ENCODE measurements at places on chromosomes 7 and 10. TPM values are rescaled to one million over a fixed set of nuclear protein-coding genes. Genes with fewer than 3 reads are reported as not detected.

- no peak for DNase-seq
Observed at GRCh38 chr10:129833994-129834739, 129.9 kb downstream of the EBF3 start.

SMKR1 gene
- not detected for total RNA-seq

- DNase-seq, result no peak
Observed at GRCh38 chr10:8392216-8392615, 337.7 kb downstream of the GATA3 start.

DNA sequence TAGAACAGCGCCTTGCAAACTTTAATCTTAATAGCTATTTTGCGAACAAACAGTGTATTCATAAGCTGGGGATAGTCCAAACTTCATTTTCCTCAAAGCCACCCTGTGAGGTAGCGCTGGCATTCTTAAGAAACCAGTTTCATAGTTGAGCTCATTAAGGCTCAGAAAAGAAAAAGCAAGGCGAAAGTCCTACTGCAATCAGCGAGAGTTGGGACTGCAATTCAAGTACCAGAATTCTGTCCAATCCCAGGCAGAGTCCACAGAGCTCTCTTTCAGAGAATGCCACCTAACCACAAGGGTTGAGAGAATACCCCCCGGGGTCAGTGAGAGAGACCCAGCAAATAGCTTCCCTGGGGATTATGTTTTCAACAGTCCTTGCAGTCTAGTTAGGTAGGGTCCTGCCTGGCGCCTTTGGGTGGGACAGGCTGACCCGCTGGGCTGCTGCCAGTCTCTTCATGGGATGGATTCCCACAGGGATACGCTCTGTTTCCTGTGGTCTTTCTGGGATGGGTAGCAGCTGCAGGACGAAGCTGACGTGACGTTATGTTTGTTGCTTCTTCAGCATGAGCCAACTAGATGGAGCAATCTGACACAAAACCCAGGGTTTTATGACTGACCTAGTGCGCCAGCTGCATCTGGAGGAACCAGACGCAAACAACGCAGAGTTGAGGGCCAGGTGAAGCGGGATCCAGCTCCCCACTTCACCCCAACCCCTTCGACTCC is 16.0 kb downstream of the BMPER start:
- peak; percentile 57 for DNase-seq

- no peak for DNase-seq
Observed at GRCh38 chr7:134636008-134636449, 10.6 kb upstream of the BPGM start.

DNA sequence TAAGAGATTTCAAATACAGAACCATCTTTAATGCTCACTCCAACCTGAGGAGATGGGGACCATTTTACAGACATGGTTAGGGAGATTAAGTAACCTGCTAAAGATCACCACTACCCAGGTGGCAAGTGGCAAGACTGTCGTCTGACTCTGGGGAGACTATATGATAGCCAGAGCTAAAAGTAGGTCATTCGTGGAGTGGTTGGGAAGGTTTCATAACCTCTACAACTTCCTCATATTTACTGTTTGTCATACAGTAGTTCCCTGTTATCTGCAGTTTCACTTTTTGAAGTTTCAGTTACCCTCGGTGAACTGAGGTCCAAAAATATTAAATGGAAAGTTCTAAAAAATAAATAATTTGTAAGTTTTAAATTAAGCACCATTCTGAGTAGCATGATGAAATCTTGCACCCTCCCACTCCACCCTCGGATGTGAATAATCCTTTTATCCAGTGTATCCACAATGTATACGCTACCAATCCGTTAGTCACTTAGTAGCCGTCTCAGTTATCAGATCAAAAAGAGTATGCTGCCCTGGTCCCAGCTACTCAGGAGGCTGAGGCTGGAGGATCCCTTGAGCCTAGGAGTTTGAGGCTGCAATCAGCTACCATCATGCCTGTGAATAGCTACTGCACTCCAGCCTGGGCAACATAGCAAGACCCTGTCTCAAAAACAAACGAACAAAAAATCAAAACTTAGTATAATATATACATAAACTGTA is 14.9 kb upstream of the LGI1 start:
- no peak for DNase-seq

- no peak for DNase-seq
Observed at GRCh38 chr10:18400201-18400905, 251.0 kb downstream of the NSUN6 start.

- no peak for DNase-seq
Observed at GRCh38 chr7:101691822-101692384, 62.8 kb upstream of the MYL10 start.

GRCh38 chr7:127983804-127984332 is 47.4 kb downstream of the LRRC4 start:
- no peak for DNase-seq

DNA sequence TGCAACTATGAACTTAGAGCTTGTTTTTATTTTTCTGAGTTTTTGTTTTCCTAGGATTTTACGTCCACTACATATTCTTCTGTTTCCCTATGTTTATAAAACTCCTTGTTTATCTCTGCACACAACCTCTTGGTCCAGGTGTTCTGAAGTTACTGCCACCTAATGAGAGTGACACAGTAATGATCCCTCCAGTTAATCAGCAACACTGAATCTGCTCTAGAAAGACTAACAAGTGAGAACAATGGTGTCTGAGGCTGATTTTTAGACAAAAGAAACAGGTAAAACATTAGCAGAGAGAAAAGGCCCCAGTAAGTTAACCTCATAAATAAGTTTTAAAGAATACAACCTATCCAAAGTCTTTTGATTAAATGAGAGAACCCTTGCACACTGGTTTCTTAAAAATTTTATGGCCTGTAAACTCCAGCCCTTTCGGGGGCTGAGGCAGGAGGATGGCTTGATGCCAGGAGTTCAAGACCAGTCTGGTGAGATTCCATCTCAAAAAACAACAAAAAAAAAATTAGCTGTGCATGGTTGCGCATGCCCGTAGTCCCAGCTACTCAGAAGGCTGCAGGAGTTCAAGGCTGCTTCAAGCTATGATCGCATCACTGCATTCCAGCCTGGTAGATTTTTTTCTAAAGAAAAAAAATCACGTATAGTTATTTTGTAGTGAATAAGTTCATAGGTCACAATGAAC is 397.6 kb downstream of the MAGI2 start:
- DNase-seq, result no peak

- DNase-seq, result no peak
Observed at GRCh38 chr7:11709196-11709595, 122.8 kb downstream of the THSD7A start.

COL17A1 gene
- not detected for total RNA-seq

NKX2-3 gene
- not detected for total RNA-seq

NANOS1 gene
- total RNA-seq, result 11.7 TPM

GRCh38 chr7:106365252-106366005 is 80.6 kb upstream of the NAMPT start:
- no peak for DNase-seq

- DNase-seq, result no peak
Observed at GRCh38 chr10:25068152-25069058, 52.0 kb downstream of the THNSL1 start.

EBF3 gene
- 6.2 TPM for total RNA-seq

DNA sequence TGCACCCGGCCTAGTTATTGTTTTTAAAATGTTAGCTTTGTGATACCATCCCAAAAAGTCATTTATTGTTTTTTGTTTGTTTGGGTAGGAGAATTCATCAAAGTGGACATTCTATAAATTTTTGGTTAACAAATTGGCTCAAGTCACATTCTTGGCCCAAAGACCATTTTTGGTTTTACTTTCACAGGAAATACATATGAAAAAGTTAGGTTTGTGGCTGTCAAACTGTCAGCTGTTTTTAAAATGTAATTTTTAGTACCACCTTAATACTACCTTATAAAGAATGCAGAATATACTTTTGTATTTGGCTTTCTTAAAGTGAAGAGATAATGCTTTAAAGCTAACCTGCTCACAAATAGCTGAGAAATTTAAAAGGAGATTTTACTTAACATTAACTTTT is 25.1 kb downstream of the TMEM168 start:
- DNase-seq, result no peak

NRAP gene
- total RNA-seq, result 1,025 TPM

DNA sequence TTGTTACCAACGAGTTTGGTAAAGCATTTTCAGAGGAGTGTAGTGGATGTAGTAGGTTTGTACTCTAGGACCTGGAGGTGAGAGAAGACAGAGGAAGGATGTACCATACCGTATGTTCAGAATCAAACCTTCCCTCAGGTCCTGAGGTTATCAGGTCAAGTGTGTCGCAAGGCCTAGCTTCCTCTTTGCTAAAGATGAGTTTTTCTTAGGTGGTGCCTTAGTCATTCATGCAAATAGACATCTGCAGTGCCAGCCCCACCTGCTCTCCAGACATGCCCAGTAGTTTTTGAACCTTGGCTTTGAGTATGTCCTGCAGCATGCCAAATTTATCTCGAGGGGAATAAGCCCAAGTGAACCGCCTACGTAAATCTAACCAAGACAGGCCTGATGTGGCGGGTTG is 71.3 kb downstream of the HDAC9 start:
- DNase-seq, result no peak

GNAT3 gene
- total RNA-seq, result not detected

DNA sequence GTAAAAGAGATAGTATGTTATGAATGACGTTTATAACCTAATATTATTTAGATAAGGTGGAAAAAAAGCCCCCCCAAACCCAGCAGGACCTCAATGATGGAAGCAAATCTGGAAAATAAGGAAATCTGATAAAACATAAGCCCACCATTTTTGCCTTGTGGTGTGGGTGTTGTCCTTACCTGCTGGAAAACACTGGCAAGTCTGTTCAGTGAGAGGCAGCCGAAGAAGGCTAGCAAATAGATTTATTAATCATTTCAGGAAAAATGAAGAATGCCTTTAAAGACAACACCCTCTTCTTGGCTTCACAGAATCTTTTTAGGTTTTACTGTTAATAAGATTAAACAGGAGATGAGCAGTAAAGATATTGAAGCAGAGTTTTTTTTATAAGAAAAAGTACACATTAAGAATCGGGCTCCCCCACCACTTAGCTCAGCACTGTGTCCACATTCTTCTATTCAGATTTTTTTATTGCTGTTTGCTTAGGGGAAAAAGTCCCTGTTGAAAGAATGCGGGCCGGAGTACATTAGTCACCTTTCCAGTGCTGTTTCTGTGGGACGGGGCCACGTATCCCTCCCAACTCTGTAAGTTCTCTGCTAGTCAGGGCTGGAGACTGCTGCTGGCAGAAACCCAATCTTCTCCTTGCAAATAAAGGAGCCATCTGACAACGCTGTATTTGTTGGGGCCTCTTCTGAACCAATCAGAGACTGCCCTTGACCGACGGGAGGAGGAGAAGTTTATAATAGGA is 104.1 kb downstream of the EVX1 start:
- DNase-seq, result no peak

SFTPA1 gene
- total RNA-seq, result not detected

CUZD1 gene
- 0.16 TPM for total RNA-seq

DNA sequence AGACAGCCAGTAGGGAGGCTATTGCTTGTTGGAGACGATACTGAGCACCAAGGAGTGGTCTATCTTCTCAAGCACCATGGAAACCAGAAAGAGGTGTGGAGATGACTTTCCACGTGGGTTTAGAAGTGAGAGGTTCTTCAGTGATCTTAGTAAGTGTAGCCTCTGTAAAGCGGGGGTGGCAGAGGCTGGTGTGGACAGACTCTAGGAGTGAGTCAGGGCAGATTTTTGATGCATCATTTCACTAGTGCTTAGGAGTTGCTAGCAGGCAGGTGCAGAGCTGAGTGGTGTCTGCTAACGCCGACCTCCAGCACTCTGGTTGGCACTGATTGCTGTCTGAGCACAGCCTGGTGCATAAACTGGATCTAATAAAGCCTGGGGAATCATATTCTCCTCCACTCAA is 78.4 kb upstream of the ADO start:
- no peak for DNase-seq

HYAL4 gene
- not detected for total RNA-seq

GRCh38 chr7:156120552-156120951 is 308.3 kb upstream of the SHH start:
- no peak for DNase-seq

DNA sequence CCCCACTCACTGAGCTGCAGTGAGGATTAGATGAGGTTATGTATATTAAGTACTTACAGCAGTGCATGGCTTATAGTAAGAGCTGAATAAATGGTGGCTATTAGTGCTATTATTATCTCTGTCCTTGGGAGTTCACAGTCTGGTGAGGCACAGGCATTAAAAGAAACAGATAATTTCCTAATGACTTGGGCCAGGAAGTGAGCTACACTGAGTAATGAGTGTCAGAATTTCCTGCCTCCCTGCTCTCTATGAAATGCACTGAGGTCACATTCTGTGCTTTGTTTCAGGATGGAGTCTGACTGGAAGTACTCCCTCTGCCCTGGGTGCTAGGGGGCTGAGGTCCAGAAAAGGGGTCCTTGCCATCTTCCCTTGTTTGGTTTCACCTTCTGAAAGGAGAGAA is 48.7 kb upstream of the LOXL4 start:
- no peak for DNase-seq

PHF14 gene
- 13.0 TPM for total RNA-seq

DNA sequence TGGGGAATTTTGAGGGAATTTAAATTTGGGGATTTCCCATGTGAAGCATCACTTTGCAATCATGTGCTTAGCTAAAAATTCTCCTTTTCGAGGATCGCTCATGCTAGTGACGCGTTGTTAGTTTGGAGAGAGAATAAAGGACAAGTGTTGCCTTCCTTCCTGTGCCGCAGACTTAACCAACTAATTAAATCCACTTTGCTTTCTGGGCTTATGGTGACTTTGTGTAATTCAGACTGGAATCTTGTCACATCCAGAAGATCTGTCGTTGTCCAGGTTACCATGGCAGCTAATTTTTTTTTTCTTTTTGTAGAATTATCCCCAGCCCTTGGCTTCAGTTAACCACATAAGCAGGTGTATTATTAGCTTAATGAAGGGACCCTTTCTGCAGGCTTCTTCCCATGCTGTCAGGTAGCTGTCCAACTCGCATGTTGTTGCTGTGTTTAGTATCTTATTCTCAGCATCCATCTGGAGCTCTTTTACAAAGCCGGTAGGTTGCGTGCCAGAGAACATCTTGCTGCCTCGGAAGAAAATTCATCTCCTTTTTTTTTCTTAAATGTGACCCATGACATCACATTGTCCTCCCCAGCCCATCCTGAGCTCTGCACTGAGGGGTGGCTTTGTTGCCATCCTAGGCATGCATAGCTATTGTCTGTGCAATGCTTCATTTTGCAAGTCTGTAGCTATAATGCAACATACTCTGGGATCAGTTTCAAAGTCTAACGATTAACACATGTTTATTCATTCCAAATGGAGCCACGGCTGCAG is 47.2 kb upstream of the NRP1 start:
- DNase-seq, result no peak

DNA sequence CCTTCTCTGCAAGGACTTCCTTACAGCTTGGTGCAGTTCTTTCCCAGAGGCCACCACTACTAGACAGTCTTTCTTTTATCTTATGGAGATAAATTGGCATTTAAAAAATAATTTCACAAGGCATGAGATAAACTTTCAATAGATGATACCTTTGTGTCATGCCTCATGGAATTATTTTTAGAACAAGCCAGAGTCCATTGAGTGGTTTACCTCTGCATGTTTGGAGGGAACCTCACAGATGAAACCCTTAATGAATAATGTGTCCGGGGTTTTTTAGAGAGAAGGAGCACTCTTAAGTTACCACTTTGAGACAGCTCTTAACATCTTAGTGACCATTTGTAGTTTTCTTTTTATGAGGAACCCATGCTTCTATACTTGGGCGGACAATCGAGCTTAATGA is 17.2 kb downstream of the NODAL start:
- DNase-seq, result no peak

- no peak for DNase-seq
Observed at GRCh38 chr10:30736685-30737232, 107.2 kb upstream of the LYZL2 start.

- no peak for DNase-seq
Observed at GRCh38 chr10:104391150-104391968, 37.7 kb downstream of the CFAP58 start.
